HS-5 (cell line): ENCODE measurements at places on chromosomes 3 and 15.

DNA sequence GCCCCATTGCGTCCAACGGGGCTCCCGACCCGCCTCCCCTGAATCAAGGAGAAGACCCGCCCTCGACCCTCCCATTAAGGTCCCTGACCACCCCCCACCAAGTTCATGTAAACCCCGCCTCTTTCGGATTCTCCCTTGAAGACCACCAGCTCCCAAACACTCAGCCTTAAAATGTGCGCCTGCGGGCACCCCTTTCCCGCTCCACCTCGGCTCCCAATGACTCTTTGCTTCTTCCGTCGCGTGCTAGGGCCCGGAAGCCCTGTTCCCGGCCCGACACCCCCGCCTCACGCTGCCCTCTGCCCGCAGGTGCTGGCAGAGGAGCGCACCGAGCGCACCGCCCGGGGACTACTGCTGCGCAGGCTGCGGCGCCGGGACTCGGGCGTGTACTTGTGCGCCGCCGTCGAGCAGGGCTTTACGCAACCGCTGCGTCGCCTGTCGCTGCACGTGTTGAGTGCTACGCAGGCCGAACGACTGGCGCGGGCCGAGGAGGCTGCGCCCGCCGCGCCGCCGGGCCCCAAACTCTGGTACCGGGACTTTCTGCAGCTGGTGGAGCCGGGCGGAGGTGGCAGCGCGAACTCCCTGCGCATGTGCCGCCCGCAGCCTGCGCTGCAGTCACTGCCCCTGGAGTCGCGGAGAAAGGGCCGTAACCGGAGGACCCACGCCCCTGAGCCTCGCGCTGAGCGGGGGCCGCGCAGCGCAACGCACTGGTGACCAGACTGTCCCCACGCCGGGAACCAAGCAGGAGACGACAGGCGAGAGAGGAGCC, 2.7 kb upstream of the LSMEM2 start:
- DNase-seq: no peak

- no peak for DNase-seq
Observed at GRCh38 chr3:119331661-119332060, 37.5 kb downstream of the ARHGAP31 start.

GRCh38 chr3:59791774-59792308, 742.0 kb upstream of the CFAP20DC start:
- DNase-seq: no peak

DNA sequence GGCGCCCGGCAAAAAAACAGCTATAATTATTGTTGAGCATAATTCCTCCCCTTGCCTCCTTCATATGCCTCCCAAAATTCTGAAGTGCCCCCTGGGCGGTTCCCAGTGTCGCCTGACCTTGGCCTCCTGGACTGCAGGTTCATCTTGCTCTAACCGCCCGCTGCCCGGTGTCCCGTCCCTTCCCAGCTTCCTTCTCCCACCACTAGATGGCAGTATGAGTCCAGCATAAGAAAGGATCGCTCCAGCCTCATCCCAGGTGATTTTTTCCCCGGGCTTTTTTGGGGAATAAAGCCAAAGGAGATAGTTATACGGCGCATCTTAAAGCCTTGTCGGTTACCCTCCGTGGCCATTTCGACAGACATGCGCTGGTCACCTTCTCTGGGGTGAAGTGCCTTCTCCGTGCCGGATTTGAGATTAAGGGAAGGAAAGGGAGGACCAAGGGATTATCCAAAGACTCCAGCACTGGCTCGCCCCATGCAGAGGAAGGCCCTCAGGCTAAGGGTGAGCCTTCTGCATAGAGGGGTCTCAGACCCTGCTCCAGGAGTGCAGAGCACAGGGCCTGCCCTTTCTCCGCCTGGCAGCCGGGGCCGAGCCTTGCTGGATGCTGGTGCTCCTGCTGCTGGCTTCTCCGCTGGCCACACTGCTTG, 45.8 kb upstream of the TRA2B start:
- no peak for DNase-seq

DNA sequence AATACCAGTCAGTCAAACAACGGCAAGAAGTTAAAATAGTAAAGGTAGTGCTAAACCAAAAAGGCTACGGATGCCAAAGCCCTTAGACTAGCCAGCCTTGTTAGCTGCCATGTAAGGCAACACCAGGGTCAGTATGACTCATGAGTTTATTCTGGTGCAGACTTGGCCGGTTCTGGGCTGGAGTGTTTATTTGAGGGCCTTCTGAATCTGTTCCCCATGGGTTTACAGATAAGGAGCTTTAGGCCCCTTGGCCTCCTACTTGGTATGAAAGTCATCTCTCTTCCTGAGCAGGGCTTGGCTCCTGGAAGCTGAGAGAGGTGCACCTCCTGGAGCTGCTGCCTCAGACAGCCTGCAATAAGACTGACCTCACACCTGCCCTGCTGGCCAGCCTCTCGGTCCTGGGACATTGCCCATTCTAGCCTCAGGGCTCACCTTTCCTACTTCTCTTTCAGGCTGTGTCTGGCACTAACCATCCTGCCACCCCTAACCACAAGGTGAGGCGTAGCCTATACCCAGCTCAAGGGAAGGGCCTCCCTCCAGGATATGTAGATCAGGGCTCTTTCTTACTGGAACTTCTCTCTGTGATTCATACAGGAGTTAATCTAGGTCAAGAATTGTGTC, 10.4 kb upstream of the RTP1 start:
- DNase-seq: no peak
